ENCODE measurements at places on chromosomes 1 and 21.

DNA sequence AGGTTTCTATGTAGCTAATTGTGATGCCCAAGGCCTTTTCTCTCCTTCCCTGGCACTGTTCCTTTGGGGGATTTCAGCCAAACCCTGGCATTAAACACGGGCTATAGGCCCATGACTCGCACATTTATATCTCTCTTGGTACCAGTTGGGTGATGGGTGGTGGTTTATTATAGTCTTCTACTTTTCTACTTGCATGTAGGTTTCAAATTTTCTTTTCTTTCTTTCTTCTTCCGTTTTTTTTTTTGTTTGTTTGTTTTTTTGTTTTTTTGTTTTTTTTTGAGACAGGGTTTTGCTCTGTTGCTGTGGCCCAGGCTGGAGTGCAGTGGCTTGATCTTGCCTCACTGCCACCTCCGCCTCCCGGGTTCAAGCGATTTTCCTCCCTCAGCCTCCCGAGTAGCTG is 1.1 kb downstream of the IL10RB start:
- no peak for DNase-seq

GRCh38 chr1:148292915-148293314 is 140.8 kb upstream of the NBPF11 start:
- DNase-seq: no peak

- DNase-seq: peak; percentile 28
These were observed 46.9 kb downstream of the PTP4A2 start for GRCh38 chr1:31891280-31891679.

DNA sequence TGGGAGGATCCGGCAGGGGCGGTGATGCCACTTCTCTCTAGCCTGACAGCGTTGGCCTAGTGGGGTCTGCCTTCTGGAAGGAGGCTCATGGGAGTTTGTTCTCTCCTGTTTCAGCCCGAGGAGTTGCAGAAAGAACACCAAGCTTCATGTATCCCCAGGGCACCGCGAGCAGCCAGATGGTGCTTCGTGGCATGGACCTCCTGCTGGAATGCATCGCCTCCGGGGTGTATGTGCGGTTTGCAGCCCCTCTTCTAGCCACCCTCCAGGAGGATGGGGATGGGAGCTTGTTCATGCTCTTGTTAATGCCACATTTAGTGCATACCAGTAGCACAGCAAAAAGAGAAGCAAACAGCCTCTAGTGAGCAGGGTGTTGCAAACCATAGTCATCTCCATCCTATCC is 74.9 kb upstream of the CNTN2 start:
- DNase-seq: no peak

- DNase-seq: no peak
These were observed 18.9 kb upstream of the IGSF5 start for GRCh38 chr21:39726133-39726532.

DNA sequence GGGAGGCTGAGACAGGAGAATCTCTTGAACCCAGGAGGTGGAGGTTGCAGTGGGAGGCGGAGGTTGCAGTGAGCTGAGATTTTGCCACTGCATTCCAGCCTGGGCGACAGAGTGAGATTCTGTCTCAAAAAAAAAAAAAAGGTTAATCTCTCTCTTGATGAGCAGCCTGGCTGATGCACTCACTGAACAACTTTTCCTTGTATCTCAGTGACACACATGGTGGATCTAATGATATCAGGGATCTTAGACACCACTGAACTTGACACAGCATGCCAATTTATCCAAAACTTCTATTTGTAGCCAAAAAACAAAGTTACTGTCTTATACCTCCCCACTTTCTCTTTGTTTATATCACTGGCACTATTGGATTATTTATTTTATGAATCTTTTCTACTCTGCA is 16.2 kb downstream of the RHBDL2 start:
- DNase-seq: no peak

DNA sequence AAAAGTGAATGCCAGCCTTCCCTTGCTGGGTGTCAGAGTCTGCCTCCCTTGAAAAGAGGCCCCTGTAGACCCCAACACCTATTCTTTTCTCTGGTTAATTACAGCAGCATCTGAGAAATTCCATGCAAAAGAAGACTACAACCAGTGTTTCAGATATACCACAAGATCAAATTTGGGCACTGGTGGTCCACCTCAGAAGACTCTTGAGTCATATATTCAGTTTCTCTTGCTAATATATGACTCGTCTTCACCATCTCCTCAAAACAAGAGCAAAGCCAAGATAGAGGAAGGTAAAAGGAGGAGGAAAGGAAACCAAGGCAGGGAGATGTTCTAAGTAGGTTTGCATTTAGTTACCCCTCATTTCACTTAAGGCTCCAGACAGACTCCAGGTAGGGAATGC is 259.9 kb downstream of the ZNF648 start:
- no peak for DNase-seq

DNA sequence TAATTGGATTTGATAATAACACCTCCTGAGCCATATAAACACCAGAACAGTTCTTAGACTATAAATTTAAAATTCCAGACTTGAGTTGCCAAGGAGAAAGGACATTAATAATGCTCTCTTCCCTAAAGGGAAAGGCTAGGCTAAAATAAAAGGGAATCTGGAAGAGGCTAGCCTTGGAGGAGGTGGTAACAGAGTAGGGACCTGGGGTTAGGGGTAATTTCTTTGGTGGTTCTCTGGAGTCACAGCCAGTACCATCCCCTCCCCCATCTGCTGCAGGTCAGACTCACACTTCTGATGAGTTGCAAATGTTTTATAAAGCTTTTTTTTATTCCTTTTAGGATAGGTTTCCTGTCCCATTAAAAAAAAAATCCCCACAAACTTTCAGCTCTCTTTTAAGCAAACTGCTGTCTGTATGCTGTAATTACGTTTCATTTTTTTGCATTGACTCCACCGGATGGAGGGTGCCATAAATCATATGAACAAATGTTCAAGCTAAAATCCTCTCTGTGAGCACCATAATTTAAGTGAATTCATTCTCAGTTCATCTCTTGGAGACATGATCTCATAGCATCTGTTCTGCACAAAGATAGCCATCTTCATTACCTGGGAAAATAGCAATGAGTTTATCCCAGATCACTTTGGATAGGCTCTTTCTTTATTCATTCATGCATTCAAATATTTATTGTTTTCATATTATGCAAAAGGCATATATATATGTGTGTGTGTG is 379.6 kb downstream of the TTLL7 start:
- no peak for DNase-seq

DNA sequence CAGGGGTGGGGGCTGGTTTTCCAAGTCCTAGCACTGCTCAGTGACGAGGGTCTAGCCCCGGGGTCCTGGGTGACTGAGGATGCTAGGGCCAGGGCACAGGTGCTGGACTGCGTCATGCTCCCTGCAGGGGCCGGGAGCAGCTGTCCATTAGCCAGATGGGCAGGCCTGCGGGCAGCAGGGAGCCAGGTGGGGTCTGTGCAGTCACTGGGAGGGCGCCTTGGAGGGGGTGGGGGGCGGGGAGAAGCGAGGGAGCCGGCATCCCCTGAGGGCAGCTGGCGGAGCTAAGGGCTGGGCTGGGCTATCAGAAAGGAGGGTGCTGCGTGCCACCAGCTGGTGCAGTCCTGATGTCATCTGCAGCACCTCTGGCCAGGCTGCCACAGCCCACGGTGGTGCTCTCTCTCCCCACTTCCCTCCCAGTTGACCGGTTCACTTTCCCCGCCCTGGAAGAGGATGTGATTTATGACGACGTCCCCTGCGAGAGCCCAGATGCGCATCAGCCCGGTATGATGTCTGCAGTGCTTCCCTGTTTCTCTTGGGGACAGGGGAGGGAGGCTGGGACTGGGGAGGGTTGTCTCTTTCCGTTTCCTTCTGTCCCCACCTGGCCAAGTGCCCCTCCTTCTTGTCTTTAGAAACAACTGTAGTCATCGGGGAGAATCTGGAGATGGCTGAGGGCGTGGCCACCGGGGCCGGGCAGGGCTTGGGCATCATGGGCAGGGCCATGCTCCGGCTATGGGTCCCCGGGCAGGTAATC is 63.8 kb downstream of the ARHGEF10L start:
- no peak for DNase-seq

GRCh38 chr1:14689996-14690615 is 91.6 kb downstream of the KAZN start:
- no peak for DNase-seq

DNA sequence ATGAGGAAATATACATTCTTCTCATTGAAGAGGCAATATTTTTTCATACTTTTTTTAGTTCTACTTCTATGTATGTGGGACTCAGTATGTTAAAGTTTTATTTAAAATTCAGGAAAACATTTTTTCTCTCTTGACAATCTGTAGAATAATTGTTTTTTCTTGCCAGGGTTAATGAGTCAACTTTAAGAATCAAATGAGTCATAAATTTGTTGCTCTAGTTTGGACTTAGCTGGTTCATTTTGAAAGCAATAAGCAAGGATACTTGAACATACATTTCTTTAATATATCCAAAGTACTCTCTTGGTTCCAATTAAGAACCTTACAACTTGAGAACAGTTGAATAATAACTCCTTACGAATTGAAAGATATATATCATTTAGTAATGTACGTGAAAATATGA is 1145.3 kb upstream of the B3GALT2 start:
- DNase-seq: no peak

GRCh38 chr1:185368313-185368855 is 51.3 kb upstream of the IVNS1ABP start:
- no peak for DNase-seq

- no peak for DNase-seq
These were observed 140.5 kb downstream of the COL11A1 start for GRCh38 chr1:102967786-102968185.

- DNase-seq: peak; percentile 70
These were observed 90.7 kb upstream of the VAMP3 start for GRCh38 chr1:7680207-7680954.

DNA sequence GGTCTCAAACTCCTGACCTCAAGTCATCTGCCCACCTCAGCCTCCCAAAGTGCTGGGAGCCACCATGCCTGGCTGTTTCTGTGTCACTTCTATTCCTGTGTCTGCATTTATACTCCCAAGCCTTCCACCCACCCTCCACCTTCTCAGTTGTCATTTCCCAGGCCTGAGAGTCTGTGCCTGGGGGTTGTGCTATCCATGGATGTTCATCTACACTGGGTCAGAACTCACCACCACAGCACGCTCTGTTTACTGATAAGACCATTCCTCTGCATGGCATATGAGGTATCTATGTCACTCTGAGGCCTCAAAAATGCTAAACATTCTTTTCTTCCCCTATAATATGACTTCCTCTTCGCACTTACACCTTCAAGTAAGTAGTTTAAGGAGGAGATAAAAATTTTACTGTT is 6.1 kb downstream of the NENF start:
- no peak for DNase-seq

DNA sequence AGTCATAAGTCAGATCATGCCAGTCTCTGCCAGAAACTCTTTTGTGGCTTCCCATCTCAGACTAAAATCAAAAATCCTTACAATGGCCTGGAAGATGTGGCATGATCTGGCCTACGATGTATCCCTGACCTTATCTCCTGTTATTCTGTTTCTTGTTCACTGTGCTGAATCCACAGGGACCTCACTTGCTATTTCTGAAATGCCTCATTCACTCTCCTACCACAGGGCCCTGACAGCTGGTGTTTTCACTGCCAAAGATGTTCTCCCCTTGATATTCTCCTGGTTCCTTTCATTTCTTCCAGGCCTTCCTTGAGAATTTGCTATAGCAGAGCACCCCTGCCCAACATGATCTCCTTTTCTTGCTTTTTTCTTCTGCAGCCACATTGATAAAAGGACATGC is 1.7 kb downstream of the DNALI1 start:
- DNase-seq: no peak

GRCh38 chr1:111174070-111174469 is 26.4 kb downstream of the DENND2D start:
- no peak for DNase-seq

GRCh38 chr1:55081905-55082296 is 42.6 kb downstream of the PCSK9 start:
- no peak for DNase-seq

DNA sequence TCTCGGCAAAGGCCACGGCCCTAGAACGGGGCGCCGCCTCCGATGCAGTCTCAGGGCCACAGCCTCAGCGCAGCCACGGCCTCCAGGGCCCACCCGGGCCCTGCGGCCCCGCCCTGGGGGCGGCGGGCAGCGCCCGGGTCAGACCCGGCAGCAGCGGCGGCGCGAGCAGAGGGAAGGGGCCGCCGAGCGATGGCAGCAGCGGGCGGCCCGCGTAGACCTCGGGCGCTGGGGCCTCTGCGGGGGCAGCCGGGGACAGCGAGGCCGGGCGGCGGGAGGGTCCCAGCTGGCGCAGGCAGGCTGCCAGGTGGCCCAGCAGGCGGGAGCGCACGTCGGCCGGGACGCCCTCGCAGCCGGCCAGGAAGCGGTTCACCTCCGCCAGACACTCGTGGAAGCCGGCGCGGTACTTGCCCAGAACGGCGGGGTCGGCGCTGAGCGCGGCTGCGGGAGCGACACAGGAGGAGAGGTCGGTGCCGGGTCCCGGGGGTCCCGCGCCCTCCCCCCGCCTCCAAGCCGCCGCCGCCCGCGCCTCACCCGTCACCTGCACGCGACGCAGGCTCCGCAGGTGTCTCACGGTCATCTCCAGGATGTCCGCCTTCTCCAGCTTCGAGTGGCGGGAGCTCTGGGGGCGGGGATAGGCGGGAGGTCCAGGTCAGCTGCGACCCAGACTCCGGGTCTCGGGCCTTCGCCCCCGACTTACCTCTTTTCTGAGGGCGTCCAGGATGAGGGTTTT is 737 bp downstream of the HES4 start:
- peak; percentile 72 for DNase-seq

- DNase-seq: no peak
These were observed 27.8 kb upstream of the FMOD start for GRCh38 chr1:203378556-203379245.

GRCh38 chr1:208136459-208137182 is 107.6 kb downstream of the PLXNA2 start:
- no peak for DNase-seq

- peak; percentile 60 for DNase-seq
These were observed 38.7 kb downstream of the AZIN2 start for GRCh38 chr1:33119532-33120217.

DNA sequence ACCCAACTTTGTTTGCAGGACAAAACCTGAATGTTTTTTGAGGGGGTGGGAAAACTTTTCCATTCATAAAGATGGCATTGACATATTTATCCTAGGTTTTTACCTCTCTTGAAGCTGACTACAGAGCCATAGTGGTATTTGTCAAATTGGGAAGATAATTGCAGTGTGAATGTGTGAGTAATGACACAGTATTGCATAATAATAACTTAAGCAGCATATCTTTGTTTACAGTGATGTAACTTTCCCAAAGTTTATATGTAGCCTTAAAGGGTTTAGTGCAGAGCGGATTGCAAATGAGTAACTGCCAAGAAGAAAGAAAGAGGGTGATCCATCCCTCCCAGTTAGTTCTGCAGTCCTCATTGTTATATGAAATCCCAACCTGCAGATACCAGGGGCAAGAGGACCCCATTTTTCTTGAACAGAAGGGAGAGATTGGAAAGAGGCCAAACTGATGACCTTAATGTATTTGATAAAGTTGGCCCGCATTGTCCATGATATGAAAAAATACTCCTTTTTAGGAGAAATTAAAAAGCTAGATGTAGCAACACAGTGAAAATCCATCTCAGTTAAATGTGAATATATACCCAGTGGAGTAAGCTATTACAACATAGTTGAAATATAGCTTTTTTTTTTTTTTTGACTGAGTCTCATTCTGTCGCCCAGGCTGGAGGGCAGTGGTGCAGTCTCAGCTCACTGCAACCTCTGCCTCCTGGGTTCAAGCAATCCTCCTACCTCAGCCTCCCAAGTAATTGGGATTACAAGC is 23.7 kb upstream of the NFIA start:
- DNase-seq: no peak

- DNase-seq: no peak
These were observed 492.3 kb downstream of the MRPL39 start for GRCh38 chr21:25115021-25115420.

GRCh38 chr21:29296446-29296845 is 2.3 kb upstream of the BACH1 start:
- DNase-seq: no peak

GRCh38 chr1:50369830-50370229 is 53.4 kb downstream of the DMRTA2 start:
- no peak for DNase-seq
